NCI-H1694 (cell line): ENCODE measurements at places on chromosomes 3 and 15.

- DNase-seq, result no peak
These were observed 581.8 kb upstream of the UBE2E2 start for GRCh38 chr3:22621205-22621809.

- DNase-seq, result no peak
These were observed 123.6 kb downstream of the SLC25A26 start for GRCh38 chr3:66344391-66344811.

DNA sequence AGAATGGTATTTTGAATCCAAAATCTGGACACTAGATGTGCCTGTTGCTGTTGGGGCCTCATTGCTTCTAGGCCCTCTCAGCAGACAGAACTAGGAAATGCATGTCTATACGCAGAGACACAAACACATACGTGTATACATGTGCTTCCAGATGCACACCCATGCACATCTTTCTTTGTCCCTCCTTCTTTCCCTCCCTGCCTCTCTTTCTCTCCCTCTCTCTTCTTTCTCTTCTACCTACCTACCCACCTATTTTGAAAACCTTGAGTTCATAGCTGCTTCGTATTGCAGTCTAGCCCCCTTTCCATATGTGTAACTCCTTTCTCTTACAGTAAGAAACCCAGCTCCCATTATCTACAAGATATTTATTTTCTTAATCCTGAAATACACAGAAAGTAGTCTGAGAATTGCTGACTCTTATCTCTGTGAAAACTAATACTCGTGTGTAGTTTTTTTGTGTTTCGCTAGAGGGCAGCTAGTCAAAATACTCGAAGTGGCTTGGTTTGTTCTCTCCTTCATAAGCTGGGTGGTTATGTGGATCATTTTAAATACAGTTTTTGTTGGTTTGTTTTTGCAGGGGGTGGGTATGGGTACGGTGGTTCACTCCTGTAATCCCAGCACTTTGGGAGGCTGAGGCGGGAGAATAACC lies 18.5 kb downstream of the RPL32 start:
- DNase-seq, result no peak

GRCh38 chr3:129602730-129603560 lies 3.5 kb downstream of the PLXND1 start:
- DNase-seq, result no peak

GRCh38 chr3:55676643-55677042 lies 189.5 kb upstream of the WNT5A start:
- DNase-seq, result no peak

DNA sequence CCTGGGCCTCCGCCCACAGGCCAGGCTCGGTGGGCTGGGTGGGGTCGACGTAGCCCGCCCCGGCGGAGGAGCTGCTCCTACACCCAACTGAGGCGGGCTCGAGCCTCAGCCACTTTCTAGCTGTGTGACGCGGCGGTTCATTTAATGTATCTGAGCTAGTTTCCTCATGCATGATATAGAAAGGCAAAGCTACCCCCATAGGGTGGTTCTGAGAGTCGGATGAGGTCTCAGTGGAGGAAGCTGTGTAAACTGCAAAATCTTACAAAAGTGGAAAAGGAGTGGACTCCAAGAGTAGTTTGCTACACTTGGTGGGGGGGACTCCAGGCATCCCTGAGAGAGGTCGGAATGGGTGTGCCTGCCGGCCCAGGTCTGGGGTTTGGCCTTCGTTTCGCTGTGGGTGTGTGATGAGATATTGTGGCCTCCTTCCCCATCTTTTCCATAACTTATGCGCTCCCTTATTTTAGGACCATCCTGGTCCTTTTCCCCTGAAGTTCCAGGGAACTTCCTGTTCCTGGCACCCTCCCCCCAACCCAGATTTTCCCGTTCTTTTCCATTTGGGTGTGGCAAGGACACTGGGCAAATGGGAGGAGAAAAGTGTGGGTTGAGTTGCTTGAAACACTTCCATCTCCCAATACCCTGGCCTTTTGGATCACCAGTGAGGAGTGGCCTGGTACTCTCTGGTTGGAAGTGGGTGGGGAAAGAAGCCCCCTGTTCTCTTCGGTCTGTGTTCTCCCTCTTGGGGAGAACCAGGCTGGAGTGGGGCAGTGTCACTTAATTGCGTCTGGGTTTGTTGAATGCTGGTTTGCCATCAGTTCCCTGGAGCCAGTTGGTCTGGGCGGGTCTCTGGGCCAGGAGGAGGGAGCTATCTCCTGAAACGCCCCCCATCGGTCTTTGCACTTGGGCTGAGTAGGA lies 1.1 kb downstream of the PDIA5 start:
- DNase-seq, result no peak

DNA sequence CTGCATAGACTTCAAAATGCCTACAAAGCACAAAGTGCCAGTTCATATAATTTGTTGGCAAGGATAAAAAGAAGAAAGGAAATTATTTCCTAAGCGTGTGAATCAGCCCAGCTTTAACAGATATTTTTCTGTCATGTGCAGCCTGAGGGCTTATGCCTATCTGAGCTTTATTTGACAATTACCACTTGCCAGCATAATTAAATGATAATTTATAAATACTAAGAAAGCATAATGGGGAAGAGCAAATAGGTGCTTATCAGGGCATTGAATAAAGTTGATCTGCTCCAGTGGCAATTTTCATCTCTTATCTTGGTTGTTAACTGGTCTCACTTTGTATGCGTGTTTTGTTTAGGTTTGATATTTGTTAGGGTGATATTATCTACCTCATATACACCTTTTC lies 313.4 kb upstream of the DNAJC19 start:
- no peak for DNase-seq

DNA sequence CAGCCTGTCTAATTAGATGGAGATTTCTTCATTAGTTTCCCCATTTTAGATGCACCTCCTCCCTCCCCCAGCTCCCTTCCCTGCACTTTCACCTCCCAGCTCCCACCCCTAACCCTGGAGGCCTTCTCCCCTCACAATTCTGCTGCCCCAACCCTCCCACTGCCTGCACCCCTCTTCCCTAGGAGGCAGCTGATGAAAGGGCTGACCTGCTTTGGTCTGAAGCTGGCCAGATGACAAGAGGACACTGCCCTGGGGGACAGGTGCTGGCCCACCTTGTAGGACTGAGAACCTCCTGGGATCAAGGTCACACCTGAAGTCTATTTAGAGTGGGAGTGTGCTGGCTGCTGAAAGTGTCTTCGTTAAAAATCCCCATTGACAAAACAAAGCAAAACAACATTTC lies 259.4 kb downstream of the TLE3 start:
- no peak for DNase-seq

DNA sequence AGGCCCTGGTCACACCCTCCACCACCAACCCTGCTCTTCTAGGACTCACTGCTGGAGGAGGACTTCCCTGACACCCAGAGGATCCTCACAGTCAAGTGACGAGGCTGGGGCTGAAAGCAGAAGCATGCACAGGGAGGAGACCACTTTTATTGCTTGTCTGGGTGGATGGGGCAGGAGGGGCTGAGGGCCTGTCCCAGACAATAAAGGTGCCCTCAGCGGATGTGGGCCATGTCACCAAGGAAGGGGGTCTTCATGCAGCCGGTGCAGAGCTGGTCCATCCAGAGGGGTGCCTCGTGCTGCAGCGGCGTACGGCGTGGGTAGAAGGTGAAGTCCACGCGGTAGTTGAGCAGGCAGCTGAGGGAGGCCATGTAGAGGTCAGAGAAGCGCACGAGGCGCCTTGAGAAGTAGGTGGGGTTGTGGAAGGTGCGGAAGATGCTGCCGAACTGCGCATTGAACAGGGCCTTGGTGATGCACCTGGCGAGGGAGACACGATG lies 9.4 kb downstream of the NT5DC2 start:
- no peak for DNase-seq

GRCh38 chr15:79185199-79185598 lies 94.6 kb upstream of the RASGRF1 start:
- DNase-seq, result no peak

DNA sequence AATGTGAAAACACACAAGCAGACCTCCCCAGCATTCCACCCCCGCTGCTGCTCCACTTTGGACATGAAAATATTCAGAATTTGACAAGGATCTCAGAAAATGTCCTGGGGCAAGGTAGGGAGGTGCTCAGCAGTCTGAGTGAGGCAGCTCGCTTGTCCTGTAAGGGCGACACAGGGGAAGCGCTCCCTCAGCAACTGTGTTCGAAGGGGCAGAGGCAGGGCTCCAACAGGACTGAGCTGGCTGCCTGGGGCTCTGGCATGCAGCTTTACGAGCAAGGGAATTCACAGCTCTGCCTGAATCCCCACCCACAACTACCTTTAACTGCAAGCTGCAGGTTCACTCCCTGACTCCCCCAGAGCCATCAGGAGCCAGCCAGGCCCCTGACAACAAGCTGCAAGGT lies 287.0 kb upstream of the LYSMD4 start:
- DNase-seq, result no peak

DNA sequence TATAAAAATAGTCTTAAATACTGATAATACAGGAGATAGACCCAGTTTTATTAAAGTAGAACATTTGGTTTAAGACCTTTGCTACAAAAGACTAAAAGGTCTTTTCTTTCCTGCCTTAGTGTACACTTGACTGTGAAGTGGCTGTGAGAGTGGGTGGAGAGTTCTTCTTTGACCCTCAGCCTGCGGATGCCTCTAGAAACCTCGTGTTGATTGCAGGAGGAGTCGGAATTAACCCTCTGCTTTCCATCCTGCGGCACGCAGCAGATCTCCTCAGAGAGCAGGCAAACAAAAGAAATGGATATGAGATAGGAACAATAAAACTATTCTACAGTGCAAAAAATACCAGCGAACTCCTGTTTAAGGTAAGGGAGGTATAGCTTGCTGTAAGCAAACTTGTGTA lies 36.5 kb downstream of the OXNAD1 start:
- DNase-seq, result no peak
